Lower lobe of right lung (tissue), 2 donors: ENCODE measurements at places on chromosomes 5 and 9. TPM values are rescaled to one million over a fixed set of nuclear protein-coding genes. Genes with fewer than 3 reads are reported as not detected.

DNA sequence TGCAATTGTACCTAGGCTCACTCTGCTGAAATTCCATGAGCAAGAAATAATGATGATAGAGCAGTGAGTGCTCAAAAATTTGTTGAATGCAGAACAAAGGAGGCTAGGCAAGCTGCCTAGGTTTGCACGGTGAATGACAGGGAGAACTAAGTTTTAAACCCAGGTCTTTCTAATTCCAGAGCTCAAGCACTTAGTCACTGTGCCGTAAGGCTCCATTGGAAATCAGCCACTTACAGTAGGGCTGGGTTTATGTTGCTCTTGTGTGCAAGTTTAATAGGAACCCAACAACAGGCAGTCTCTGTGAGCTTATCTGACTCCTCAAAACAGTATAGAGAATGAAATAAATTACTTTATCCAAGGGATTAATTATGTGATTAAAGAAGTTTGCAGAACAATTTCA is 147.0 kb downstream of the CSNK1G3 start:
- DNase-seq: no peak

DNA sequence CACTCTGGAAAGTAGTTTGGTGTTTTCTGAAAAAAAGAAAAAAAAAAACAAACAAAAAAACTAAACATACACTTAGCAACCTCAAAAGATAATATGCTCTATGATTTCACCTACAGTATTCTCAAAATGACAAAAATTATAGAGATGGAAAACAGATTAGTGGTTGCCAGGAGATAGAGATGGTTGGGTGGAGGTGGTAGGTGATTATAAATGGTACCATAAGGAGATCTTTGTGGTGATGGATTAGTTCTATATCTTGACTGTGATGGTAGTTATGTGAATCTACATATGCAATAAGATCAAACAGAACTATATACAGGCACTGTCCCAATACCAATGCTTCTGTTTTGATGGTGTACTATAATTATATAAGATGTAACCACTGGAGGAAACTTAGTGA is 32.0 kb downstream of the PTBP3 start:
- no peak for DNase-seq

DNA sequence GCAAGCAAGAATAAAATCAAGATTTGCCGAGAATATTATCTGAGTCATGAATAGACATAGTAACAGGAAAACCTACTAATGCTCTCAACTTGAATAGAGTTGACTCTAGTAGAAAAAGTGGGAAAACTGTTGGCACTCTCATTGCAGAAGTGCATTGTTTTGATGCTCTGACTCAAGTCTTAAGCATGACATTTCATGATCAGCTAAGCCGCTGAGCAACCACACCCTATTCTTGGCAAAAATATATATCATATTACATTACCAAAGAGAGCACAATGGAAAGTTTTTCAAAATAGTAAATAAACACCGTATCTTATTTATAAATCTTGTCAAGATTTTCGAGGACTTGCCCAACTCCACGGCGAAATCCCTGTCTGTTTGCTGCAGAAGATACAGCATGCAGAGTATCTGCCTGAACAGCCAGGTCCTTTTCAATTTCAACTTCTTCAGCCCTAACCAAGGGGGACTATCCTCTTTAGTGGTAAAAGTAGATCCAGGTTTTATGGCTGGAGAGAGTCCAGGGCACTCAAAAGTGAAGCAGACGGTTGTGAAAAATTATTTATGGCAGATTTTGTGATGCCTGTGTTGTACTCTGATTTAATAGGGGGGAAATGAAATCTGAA is 13.9 kb upstream of the ADAMTSL1 start:
- no peak for DNase-seq

GRCh38 chr9:74521009-74521408 is 23.9 kb downstream of the RORB start:
- no peak for DNase-seq

DNA sequence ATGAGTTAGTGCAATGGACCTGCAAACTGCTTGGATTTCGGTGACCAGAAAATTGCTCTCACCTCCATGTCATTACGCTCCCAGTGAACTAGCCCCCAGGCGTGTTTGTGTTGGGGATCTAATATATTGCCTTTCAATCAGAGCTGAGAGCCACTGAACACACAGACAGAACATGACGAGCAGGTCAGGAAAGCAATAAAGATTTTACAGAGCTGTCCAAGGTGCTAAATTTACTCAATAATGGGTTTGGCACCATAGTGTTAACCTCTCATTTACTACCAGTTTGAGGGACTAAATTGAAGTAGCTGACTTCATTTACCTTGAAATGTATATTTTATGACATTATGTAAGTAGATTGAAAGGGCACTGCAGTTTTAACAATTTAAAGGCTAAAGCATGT is 383.0 kb downstream of the EBF1 start:
- no peak for DNase-seq

PAEP gene
- total RNA-seq: not detected

ACTBL2 gene
- not detected for total RNA-seq

DBH gene
- not detected for total RNA-seq

C5orf58 gene
- not detected for total RNA-seq
